Hypothalamus (tissue), 51 donors: ENCODE measurements at places on chromosomes 16 and 17.

DNA sequence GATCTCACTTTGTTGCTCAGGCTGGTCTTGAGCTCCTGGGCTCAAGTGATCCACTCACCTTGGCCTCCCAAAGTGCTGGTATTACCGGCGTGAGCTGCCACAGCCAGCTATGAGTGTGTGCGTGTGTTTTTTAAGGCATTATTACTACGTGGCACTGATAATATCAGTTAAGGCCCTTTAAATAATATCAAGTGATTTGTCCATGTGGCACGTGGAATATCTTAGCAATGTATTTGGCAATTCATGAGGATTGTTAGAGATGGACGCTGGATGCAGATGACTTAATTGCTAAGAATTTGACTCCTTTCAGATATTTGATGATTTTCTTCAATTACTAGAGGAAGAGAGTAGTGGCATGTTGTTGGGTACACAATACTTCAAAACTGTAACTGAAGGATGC, 25.5 kb upstream of the PMP22 start:
- no peak for DNase-seq

GRCh38 chr16:15652293-15653001, 2.4 kb downstream of the NDE1 start:
- no peak for DNase-seq

DNA sequence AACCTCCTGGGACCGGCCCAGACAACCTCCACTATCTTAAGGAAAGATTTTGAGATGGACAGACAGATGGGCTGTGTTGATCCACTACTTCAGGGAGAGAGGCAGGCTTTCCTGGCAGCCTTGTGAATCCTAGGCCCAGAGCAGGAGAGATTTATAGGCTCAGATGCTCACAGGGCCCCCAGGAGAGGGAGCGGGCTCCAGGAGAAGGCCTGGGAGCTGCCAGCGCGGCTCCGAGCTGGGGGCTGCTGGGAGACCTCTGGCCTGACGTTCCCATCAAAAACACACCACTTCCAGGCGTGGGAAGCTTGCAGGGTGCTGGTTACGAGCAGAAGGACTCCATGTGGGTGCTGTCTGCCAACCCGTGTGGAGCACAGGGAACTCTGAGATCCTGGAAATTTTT, 53.2 kb downstream of the MYH11 start:
- no peak for DNase-seq

- DNase-seq = no peak
Observed at GRCh38 chr16:80744856-80745255, 59.5 kb downstream of the CDYL2 start.

- no peak for DNase-seq
Observed at GRCh38 chr17:77767148-77767547, 191.4 kb upstream of the TNRC6C start.

GRCh38 chr16:87368029-87368770, 15.4 kb downstream of the FBXO31 start:
- no peak for DNase-seq
